ENCODE measurements at places on chromosomes 7 and 10.

DNA sequence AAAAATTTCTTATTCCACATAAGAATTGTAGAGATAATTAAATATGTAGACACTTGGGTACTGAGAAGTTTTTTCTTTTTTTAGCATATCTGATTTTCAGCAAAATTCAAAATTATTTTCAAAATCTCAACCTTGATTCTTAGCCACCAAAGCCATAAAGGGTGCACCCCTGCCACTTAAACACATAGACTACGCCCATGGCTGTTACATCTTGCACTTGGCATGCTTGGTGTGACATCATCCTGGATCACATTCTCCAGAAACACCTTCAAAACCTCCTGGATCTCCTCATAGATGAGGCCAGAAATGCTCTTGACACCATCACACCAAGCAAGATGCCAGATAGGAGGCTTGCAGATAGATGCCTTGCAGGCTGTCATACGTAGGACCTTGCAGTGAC, 89.1 kb upstream of the KLF14 start:
- no peak for DNase-seq

DNA sequence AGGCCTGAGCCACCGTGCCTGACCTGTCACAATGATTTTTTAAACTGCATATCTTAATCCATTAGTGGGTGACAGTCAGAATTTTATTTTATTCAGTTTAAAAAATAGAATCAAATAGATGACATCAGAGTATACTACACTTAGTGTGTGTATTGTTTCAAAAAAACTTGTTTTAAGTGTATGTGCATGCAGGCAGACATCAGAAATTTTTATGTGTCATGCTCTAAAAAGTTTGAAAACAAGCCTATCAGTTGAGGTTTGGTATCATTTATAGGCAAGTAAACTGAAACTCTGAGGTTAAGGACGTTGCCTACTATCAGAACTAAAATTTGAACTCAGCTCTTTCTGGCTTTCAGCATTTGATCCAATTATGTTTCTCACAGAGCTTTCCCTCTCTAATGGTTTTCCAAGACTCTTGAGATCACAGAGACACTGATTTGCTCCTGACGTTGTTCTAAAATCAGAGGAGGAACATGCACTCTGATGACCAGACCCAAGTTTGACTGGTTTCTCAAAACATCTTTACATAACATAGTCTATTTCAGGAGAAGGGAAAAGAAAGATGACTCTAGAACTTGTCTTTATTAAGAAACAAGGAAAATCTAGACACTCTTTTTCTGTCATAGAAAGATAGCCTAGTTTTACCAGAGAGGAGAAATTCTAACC, 188.6 kb downstream of the AUTS2 start:
- no peak for DNase-seq

DNA sequence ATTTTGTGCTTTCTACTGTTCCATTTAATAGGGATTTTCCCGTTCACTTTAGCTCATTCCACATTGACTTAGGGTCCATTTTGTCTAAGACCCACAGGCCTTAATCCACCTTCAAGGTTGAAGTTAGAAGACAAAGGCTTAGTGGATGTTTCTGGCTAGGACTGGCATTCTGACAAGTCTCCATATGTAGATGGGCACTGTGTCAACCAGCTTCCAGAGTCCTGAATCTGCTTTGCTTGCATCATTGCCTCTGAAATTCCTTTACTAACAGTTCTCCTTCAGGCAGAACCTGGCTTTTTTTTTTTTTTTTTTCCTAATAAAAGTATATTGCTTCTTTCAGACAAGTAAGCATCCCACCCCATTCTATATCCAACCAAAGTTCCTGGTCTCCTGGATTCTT, 69.6 kb upstream of the PDCD4 start:
- no peak for DNase-seq

DNA sequence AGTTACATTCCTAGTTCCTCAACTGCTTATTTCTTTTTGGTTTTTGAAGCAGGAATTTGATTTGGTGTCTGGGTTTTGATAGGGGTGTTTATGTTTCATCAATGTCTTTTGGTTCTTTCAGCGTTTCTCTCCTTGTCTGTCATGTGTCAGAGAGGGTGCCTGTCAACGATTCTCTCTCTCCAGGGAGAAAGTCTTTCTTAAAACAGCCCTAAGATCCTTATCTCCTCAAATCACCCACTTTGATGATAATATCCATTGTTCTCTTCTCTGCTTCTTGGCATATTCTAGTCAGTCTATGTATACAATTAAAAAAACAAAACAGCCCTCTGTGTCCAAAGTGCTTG, 77.2 kb downstream of the TCF7L2 start:
- DNase-seq = no peak

DNA sequence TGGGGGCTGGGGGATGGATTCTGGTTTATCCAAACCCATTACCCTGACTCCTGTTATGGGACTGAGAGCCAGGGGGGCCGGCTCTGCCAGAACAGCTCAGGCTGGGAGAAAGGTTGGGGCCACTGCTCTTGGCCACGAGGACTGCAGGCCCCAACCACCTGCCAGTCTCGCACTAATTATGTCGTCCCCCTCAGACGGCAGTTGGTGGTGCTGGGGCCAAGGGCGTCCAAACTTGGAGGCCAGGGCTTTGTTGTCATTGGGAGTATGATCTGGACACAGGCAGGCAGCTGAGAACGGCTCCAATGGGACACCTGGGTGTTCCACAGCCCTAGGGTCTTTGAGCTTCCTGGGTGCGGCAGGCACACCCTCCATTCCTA, 34.7 kb downstream of the DRGX start:
- no peak for DNase-seq

- DNase-seq = no peak
Measured at GRCh38 chr7:83053965-83054364, 108.7 kb downstream of the PCLO start.

DNA sequence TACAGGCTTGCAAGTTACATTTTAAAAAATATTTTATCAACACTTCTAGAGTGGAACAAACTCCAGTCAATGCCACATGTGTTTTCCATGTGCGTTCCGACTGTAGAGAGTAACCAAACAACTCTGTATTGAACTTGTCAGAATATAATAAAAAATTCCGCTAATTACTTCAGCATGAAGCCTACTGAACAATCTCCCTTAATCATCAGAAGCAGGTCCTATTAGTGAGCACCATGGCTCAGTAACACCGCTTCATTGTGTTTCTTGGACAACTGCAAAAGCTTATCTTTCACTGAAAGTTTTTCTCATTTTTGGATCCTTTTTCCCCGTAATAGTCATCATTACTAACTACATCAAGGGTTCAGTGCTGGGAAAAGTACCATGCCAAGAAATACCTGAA, 117.0 kb downstream of the MKX start:
- DNase-seq = no peak

- DNase-seq = no peak
Measured at GRCh38 chr7:95491634-95492314, 6.0 kb downstream of the ASB4 start.

DNA sequence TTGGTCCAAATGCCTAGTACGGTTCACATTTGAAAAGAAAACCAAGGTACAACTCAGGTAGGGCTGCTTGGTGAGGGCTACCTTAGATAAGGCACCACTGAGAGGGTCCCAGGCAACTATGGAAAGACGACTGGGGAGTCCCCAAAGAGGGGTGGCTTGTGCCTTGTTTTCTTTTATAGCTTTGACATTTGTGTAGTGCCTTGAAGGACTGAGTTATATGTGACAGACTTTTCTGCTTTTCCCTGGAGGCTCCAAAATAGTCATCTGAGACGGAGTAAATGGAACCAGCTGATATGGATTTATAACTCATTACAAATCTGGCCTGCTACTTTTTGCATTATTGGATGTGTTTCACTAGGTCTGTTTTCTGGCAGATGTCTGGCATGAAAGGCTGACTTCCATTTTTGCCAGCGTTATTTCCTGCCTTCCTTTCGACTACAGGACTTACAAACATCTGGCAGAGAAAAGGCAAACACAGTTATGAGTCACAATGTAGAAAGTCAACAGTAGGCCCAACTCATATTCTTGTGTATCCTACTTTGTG, 88.2 kb upstream of the IMMP2L start:
- peak; percentile 27 for DNase-seq

DNA sequence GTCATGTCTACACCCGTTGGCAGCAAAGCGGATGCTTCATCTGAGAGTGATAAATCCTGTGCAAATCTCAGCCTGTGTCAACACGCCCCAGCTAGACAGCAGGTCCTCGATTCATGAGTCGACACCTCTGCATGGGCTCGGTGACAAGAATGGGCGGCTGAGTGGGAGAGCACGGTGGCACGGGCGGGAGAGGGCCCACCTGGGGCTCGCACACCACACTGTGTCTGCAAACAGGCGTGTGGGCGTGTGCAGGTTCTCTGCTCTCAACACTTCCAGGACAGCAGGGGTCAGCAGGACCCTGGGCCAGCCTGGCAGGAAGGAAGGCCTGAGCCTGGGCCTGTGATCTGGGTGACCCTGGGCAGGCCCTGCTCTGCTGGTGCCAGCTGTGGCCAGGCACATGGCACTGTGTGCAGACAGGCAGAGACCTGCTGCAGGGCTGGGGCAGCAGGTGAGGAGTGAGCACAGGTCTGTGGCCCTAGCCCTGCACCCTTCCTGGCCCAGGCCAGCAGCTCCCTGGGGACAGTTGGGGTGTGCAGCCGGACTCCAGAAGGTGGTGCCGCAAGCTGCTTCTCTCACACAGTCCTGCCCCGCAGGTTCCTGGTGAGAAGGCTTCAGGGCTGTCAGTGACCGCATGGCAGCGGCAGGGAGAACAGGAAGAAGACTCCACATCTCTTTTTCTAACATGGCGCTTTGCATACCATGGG, 216.4 kb downstream of the ELFN1 start:
- no peak for DNase-seq

DNA sequence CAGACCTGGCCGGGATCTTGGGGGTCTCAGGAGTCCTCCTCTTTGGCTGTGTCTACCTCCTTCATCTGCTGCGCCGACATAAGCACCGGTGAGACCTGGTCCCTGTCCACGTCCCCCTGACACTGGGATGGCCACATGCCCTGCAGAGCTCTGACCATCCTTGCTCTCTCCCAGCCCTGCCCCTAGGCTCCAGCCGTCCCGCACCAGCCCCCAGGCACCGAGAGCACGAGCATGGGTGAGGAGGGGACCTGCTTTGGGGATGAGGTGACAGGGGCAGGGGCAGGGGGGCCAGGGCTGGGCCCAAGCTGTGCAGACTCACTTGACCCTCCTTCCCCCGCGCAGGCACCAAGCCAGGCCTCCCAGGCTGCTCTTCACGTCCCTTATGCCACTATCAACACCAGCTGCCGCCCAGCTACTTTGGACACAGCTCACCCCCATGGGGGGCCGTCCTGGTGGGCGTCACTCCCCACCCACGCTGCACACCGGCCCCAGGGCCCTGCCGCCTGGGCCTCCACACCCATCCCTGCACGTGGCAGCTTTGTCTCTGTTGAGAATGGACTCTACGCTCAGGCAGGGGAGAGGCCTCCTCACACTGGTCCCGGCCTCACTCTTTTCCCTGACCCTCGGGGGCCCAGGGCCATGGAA, 959 bp downstream of the PVRIG start:
- no peak for DNase-seq

DNA sequence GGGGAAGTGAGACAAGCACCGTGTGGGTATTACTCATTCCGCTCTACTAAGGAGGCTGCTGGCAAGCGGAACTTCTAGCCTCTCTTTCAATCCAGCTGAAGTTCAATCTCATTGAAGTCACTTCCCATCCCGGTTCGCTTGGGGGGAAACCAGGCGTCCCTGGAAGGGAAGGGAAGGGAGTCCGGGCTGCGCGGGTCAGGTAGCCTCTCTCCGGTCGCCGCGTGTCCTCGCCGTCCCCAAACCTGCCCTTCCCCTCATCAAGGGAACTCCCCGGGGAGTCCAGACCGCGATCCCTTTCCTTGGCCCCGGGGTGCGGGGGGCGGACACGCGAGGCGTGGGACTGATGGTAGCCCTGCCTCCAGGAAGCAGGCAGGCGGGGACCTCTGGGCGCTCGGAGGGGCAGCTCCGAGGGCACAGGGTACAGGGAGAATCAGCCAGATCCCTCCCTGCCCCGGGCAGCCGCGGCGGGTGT, 598 bp upstream of the ZEB1 start:
- DNase-seq = peak; percentile 12

DNA sequence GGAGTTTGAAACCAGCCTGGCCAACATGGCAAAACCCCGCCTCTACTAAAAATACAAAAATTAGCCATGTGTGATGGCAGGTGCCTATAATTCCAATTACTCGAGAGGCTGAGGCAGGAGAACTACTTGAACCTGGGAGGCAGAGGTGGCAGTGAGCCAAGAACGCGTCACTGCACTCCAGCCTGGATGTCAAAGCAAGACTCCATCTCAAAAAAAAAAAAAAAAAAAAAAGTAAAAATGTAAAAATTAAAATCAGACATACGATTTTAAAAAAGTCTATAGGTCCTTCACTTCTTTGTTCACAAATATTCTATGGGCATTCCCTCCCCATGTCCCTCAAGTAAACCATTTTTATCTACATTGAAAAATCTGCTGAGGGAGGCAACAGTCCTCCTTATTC, 34.9 kb upstream of the TLL2 start:
- no peak for DNase-seq

- no peak for DNase-seq
Measured at GRCh38 chr7:106486331-106486730, 174.6 kb downstream of the CCDC71L start.

DNA sequence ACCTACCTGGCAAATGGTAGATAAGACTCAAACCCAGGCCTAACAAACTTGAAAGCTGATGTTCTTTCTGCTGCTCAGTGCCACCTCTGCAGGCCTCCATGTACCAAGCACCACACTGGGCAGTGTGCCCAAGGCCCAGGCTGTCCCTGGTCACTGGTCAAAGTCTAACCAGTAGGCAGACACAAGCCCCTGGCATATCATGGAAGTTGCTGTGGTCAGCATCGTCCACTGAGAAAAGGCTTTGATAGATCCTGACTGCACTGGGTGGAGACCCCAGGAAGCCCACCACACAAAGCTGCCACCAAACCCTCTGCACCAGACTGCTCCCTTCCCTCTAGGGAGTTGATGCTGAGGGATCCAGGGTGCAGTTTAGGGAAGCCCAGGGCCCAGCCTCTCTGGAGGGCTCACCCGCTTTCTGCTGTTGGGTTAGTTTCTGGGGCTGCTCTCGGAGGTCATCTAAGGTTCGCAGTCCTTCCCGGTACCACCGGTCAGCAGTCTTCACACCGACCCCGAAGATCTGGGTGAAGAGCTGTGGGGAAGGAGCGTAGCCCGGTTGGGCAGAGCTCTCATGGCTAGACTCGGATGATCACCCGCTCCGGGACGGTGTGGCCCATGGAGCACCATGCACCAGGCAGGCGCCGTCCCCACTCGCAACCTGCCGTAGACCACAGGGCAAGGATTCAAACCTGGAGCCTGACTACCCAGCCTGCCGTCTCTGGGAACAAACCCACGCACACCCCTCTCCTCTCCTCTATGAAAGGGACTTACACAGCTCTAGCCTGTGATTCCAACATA, 6.0 kb downstream of the POLM start:
- no peak for DNase-seq

DNA sequence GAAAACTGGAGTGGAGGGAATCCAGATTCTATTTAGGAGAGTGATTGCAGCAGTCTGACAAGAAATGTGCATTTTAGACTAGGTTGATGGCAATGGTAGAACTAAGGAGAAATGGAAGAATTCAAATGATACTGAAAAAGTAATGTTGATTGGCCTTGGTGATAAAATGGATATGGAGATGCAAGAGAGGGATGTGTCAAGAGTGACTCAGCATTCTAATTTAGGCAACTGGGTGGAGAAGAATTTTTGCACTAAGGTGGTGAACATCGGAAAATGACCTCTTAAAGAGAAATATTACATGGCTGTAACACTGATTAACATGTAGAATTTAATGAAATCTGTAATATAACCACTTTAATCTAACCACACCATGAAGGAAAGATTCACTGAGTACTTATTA, 806.5 kb downstream of the PHTF2 start:
- DNase-seq = no peak
